Osteoblast (primary cell): ENCODE measurements at places on chromosomes 7 and 10. TPM values are rescaled to one million over a fixed set of nuclear protein-coding genes. Genes with fewer than 3 reads are reported as not detected.

DNA sequence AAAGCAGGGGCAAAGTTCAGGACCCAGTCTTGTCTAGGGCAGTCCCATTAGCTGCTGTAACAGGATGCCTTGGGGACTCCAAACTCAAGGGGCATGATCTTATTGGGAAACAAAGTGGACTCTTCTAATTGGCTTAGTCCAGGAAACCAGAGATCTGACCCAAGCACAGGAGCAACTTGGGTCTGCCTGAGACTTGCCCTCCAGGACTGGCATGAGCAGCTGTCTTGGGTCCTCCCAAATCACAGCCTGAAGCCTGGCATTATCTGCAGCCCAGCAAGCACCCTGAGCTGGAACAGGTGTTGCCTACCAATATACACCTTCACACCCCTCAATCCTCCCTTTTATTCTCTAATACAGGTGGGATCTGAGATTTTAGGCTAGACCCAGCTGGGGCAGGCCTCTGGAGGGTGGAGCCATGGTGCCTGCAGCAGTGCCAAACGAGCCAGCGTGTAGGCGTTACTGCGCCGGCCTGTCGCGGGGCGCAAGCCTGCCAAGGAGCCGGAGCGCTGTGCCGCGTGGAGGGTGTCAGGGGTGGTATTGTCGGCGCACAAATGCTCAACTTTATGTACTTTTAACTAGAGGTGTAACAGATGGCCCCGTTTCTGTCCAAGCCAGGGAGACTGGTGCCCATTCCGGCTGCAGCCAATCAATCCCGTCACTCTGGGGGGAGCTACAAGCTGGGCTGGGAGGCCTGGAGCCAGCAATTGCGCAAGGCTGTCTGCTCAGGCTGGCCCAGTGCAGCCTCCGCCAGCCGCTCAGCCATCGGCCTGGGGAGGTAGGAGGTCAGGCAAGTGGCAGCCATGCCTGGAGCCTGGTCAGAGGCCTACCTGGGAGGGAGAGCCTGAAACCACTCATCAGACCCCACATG, 12.8 kb upstream of the LBX1 start:
- DNase-seq, result peak; percentile 66

Gene TMEM184A
- under 0.01 TPM in 2 replicates for total RNA-seq

Gene SEC24C
- total RNA-seq, result 28.3 and 28.6 TPM in 2 replicates

Gene PIP4K2A
- total RNA-seq, result 65.7 and 68.8 TPM in 2 replicates

DNA sequence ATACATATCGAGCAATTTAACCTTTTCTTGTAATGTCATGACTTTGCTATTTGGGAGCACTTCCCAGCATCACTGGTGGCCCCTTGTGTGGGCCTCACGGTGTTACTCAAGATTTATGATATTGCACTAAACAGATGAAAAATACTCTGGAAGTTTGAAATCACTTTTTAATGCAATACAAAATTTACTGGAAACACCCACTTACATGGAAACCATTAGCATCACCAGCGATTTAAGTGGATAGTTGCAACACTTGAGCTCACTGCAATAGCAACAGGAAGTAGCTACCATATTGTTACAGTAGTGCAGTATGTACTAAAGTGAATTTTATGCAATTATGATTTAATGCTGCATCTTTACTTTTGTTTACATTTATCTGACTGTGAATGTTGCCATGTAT, 184.4 kb downstream of the MDFIC start:
- DNase-seq, result no peak

Gene HOXA6
- total RNA-seq, result 5.0 and 7.6 TPM in 2 replicates

DNA sequence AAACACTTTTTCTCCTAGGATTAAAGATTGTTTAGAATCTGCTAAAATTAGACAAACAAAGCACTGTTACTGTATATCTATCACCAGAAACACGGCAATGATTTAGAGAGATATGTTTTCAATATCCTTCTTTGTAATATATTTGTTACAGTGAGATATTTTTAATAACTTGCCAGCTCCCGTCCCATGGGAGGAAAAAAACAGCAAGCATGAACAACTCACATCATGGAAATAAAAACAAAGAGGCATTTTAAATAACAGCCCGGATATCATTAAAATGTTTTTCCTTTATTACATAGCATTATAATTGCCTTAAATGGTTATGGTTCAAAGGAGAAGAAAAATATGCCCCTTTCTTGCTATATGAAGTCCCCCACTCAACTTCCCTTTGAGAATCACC, 272.1 kb downstream of the BMPER start:
- no peak for DNase-seq

DNA sequence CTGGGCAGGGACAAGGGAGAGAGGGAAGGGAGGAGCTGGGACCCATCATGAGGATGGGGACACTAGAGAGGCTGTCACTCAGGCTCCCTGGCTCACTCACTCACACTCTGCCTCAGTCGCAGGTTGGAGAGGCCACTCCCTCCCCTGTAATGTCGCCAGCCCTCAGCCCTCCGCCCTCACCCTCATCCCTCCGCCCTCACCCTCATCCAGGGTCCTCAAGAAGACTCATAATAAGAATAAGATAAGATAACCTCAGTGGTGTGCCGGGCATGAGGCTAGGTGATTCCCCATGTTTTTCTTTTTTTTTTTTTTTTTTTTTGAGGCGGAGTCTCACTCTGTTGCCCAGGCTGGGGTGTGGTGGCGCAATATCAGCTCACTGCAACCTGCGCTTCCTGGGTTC, 92.2 kb downstream of the GTF2IRD1 start:
- DNase-seq, result no peak

GRCh38 chr7:55438757-55439525, 73.8 kb downstream of the LANCL2 start:
- DNase-seq, result no peak

- DNase-seq, result no peak
Measured at GRCh38 chr10:110865809-110866482, 5.8 kb upstream of the PDCD4 start.

GRCh38 chr10:47077941-47078340, 166.7 kb downstream of the PTPN20 start:
- no peak for DNase-seq

DNA sequence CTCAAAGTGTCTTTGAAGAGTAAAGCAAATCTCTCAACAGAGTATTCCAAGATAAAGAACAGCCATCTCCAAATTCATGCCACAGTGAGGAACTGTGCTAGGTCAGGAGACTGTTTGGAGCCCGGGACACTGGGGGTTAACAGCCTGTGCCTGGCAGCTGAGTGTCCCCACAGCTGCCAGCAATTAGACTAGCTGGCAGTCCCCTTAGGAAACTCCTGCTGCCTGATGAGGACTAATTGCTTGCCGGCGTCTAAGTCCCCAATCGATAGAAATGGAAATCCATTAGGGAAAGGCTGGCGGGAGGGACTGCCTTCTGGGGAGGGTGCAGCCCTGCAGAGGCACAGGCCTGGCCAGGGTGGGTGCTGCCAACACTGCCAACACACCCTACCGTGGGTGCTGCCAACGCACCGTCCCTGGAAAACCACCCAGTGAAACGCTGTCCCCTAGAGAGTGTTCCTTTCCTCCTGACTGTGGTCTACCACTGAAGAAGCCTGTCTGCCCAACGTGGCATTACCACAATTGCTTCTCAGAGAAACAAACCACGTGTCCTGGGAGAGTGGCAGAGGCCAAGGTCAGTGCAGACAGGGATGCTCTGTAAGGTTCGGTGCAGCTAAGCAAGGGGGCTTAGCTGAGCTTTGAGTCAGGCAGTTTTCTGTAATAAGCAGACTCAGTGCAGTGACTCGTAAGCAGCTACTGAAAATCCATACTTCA, 60.8 kb downstream of the XRCC2 start:
- DNase-seq, result peak; percentile 73

GRCh38 chr7:44100458-44101302, 3.5 kb upstream of the AEBP1 start:
- DNase-seq, result peak; percentile 96

DNA sequence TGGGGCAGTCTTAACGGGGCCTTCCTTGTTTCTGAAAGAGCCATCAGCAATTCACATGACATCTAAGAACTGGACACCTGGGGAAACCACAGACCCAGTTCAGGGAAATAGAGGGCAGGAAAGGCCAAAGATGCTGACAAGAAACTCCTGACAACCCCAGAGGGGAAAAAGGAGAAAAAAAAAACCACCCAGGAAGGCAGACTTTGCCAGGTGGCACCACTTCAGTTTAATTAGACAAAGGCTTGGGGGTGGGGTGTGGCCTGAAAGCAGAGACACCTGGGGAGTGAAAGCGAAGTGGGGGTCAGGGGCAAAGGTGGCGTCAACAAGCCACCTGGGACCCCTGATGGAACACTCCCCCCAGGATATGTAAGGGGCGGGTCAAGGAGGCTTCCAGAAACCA, 53.6 kb downstream of the RAB11FIP2 start:
- no peak for DNase-seq

DNA sequence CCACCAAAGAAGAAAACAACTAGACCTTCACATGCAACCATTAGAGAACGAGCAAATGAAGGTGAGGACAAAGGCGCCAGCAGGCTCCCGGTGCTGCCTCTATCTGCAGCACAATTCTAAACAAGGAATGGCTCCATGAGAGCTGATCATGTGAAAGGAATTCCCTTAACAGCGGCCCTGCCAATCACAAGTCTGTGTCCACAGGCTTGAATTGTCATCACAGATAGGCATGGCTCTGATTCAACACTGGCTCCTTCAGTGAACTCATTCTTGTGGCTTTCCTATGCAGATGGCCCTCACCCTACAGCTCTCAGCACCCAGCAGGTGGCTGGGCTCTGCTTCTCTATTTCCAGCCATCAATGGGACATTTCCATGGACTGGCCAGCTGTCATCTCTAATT, 36.2 kb downstream of the LAMB1 start:
- DNase-seq, result peak; percentile 82

- DNase-seq, result no peak
Measured at GRCh38 chr10:61390851-61391250, 62.3 kb downstream of the TMEM26 start.

DNA sequence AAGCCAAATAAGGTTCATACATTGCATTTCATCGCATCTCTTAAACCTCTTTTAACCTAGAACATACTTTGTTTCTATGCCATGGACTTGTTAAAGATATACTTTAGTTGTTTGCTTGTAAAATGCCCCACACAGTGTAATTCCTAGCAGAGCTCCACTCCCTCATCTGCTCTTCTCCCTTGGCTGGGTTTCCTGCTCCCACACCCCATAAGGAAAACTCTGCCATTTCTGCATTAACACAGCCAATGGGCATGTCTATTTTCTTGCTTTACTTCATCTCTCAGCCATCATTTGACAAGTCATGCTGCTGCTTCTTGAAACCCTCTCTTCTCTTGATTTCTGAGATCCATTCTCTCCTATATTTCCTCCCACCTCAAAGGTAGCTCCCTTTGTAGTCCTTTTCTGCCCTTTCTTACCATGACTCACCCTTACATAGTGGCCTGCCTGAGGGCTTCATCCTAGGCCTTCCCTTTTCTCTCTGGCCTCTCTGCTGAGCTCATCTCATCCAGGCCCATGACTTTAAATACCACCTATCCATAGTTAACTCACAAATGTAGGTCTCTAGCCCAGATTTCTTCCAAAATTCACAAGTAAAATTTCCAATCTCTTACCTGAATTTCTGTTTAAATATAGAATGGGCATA, 471.4 kb downstream of the ADRA2A start:
- DNase-seq, result no peak

DNA sequence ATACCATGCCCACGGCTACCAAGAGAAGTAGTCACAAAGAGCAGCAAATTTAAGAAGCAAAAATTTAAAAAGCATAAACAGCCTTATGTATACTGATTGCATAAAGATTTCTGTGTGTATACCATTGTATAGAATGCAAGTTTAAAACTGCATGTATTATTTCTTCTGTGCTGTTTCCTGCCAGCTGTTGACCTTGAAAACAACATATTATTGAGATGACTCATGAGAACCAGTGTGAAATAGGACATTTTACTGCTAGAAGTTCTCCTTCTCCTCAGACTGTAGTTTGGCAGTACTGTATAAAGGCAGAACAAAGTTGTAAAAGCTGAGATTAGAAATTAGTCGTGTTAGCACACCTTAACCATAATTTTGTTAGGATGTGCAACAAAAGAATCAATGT, 42.3 kb upstream of the SGCE start:
- DNase-seq, result peak; percentile 78

Gene CTAGE4
- total RNA-seq, result 0.36 and 2.4 TPM in 2 replicates

- DNase-seq, result no peak
Measured at GRCh38 chr7:107701191-107701590, 40.6 kb downstream of the SLC26A4 start.

GRCh38 chr7:102279537-102280400, 6.9 kb upstream of the SH2B2 start:
- DNase-seq, result peak; percentile 97

DNA sequence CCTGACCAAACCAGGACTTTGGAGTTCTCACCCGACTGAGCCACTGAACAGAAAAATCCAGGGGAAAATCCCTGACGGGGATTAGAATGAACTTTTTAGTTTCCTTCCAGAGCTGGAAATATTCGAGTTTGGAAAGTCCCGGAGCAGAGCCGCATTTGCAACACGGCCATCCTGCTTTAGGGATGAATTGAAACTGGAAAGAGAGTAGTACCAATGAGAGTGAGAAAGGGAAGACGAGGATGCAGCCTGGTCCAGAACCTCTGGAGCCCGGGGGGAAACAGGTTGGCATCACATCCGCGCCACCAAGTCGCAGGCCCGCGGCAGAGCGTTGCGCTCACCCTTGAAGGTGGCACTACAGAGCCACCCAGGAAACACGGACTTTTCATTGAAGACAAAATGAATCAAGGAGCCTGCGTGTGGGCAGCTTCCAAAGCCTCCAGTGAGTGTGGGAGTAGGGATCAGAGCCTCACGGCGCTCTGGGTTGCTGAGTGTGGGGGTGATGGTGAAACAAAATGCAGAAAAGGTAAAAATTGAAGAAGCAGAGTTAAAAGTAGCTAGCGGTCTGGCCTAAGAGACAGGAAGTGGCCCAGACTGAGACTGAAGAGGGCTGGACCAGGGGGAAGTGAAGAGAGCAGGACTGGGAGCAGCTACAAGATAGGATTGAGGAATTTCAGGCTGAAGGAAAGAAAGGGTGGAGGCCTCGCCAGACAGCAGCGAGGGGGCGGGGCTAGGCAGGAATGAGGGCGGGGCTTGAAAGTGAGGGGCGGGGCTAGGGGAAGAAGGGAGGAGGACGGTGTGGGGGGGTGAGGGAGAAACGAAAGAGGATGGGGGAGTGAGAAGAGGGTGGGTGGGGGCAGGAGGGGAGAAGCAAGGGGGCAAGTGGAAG, 1.8 kb downstream of the SMURF1 start:
- peak; percentile 57 for DNase-seq

DNA sequence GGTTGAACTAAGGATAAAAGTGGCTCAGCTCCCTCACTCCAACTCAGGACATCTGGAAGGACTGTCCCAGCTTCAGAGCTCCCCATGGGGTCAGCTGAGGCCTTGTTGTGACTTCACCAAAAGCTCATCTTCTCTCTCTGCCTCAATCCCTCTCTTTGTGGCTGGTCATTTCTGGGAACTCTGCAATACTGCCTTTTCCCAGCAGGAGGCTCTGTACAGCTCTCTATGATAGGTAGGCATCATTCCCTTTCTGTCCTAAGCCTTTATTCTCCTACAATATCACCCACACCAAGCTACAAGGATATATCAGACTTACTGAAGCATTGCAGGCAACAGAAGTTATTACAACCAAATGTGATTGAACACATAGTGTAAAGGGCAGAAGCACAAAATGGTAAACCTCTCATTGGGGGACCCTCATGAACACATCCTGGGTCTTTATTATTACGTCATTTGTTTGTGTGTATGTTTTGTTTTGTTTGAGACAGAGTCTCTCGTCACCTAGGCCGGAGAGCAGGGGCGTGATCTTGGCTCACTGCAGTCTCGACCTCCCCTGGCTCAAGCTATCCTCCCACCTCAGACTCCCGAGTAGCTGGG, 36.7 kb upstream of the PRPS1L1 start:
- no peak for DNase-seq

Gene PNLIPRP1
- total RNA-seq, result not detected in 2 replicates

- peak; percentile 92 for DNase-seq
Measured at GRCh38 chr10:98460837-98461499, 14.2 kb upstream of the HPS1 start.
